Stimulated activated CD8-positive, alpha-beta memory T cell treated with anti-CD3 and anti-CD28 coated beads, Interleukin-4, amount 100 ng/mL, for 4 hours (primary cell): ENCODE measurements at places on chromosomes 3 and 15.

- no peak for DNase-seq
Observed at GRCh38 chr3:153003862-153004261, 158.2 kb upstream of the RAP2B start.

DNA sequence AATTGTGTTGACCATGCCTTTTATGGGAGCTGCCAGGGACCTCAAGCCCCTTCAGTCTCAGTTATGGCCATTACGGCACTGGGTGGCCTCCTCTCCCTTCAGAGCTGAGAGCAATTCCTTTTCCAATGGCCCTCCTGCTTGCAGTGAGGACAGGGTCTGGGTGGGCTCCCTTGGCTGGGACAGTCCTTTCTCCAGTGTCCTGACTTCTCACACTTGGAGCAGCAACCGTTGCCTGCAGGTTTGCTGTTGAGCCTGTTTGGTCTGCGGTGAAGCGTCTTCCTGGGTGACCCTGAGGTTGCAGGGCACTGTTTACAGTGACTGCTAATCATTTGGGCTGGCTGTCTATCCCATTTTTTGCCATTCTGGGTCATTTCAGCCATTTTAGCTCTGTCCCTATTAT is 3.5 kb upstream of the CCDC80 start:
- no peak for DNase-seq

DNA sequence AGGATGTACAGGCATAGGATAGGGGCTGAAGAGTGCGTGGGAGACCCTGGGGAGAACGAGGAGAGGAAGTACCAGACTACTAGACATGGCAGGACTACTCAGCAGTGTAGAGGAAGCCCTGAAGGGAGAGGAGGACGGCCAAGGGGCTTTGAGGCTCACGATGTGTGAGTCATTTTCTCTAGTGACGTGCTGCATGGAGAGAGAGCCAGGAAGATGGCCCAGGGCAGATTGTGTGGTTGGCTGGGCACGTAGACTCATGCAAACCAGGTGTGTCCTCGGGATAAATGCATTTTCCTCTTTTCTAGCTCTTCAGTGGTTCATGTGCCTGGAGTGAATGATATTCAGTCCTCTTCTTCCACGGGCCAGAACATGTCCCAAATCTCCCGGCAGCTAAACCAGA is 115.0 kb upstream of the ABHD17C start:
- DNase-seq: no peak

DNA sequence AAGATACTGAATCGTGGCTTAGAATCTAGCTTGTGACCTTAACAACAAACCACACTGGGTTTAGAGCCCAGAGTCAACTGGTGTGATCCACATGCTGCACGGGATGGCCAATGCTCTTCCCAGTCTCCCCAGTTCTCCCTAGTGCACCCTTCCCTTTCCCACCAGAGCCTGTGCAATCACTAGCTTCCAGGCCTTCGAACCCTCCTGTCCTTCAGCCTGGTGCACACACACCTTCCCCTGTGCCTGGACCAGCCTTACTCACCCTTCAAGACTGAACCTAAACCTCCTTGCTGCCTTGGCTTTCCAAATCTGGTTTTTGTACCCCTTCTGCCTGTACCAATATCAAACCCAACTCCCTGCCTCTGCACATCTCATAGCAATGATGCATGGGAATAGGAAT is 43.8 kb downstream of the WNT5A start:
- DNase-seq: no peak

GRCh38 chr3:101228441-101228840 is 91.9 kb downstream of the IMPG2 start:
- DNase-seq: no peak

GRCh38 chr3:66618066-66618465 is 117.2 kb upstream of the LRIG1 start:
- DNase-seq: no peak

- DNase-seq: no peak
Observed at GRCh38 chr3:192570821-192571791, 156.2 kb downstream of the FGF12 start.

DNA sequence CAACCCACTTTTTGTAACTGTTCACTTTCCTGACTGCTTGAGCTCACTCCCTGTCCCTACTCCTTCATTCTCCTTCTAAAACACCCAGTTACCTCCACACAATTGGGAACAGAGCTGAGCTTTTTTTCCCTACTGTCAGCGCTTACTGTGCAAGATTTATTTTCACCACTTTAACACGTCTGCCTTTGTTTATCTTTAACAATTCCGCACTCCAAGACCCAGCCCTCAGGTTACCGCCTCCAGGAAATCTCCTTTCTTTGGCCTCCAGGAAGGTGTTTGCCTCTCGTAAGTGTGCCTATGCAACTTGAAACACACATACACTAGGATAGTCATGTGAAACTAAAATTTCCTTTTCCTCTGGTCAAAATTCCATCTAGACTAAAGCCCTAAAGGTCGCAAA is 271.9 kb upstream of the TPRG1 start:
- no peak for DNase-seq

DNA sequence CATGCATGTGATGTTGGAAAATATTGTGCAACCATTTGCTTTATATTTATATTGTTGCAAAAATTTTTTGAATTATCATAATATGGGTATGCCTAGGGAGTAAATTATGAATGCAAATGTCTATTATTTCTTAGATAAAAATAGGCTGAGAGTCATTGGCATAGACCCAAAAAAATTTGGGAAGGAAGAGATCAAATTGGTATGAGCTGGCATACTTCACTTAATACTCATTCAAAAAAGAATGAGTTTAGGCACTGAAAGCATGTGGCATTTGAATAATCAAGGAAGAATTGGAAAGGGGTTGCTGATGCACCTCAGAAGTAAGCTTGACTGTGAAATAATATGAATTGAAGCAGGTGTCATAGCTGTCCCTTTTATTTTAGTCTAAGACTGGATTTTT is 764.0 kb upstream of the DPPA4 start:
- no peak for DNase-seq

DNA sequence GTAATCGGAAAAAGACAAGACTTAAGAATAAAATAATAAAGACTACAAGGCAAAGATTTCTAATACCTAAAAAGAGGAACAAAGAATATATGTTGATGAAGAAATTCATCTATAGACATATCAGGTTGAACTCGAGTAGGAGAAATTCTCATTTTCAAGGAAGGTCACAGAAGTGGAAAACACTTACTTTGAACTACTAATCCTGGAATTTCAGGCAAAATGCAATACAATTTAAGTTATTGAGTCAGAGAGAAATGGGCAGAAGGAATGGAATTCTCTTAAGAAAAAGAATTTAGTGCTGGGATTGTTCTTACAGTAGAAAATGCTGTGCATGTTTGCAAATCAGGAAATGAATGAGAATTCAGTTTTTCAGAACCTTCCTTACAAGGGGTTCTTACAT is 135.9 kb upstream of the TGFBR2 start:
- DNase-seq: no peak
